Stimulated activated CD8-positive, alpha-beta memory T cell treated with anti-CD3 and anti-CD28 coated beads, Interleukin-15, amount 100 ng/mL, for 1 hour (primary cell): ENCODE measurements at places on chromosomes 4 and X.

GRCh38 chrX:124216396-124217115 is 115.9 kb upstream of the TEX13D start:
- no peak for DNase-seq

- DNase-seq: no peak
Observed at GRCh38 chr4:55386840-55387239, 8.9 kb upstream of the TMEM165 start.

DNA sequence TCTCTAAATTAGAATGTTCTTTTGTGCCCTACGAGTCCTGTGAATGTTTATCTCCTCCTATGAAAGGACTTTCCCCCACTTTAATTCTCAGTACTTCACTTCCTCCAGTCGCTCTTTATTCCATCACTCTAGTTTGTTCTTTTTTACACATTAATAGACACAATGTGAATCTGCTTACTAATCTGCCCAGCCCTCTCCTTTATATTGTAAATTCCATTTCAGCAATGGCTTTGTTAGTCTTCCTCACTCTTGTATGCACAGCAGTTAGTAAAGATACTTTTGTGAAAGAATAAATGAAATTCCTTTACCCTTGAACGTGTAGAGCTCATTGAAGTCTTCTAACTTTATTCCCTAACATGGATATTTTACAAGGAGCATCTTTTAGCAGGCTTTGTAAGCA is 255.3 kb downstream of the GALNTL6 start:
- DNase-seq: no peak

- DNase-seq: no peak
Observed at GRCh38 chrX:11665168-11666111, at the start of gene ARHGAP6. TSS of gene ARHGAP6 (minus strand) at chrX:11665920. CDS start at chrX:11664828, 1,092 bp downstream.

DNA sequence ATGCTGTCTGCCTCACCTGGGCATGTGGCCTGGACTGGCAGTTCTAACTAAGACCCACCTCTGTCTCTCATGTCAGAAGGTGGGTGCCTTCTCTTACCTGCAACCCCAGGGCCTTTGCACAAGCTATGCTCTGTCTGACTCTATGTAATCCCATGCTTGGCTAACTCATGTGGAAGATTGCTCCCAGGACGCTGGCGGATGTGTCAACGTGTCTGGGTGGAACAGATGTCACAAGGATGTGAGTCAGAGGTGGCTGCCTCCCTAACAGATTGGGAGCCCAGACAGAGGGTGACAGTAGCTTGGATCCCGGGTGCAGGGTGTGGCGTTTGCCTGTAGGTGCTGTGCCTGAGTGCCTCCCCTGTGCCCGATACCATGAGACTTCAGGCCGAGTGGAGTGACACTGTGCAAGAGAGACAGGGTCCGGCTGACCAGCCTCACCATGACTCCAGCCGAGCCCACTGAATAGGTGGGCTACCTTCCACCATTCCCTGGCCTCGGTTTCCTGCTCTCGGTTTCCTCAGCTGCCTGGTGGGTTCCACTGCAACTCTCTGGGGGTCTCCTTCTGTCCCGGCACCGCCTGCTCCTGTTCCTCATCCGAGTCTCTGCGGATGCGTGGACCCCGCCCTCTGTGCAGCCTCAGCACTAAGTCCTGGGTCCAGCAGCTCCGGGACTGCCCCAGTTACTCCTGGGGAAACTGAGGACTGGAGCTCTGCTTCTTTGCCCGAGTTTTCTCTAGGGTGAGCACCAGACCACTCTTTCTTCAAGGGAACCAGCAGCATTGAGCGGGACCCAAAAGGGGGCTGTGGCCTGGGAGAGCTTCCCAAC is 11.0 kb downstream of the SH3BP2 start:
- no peak for DNase-seq

- DNase-seq: no peak
Observed at GRCh38 chr4:138656990-138657389, 358.6 kb upstream of the NOCT start.

DNA sequence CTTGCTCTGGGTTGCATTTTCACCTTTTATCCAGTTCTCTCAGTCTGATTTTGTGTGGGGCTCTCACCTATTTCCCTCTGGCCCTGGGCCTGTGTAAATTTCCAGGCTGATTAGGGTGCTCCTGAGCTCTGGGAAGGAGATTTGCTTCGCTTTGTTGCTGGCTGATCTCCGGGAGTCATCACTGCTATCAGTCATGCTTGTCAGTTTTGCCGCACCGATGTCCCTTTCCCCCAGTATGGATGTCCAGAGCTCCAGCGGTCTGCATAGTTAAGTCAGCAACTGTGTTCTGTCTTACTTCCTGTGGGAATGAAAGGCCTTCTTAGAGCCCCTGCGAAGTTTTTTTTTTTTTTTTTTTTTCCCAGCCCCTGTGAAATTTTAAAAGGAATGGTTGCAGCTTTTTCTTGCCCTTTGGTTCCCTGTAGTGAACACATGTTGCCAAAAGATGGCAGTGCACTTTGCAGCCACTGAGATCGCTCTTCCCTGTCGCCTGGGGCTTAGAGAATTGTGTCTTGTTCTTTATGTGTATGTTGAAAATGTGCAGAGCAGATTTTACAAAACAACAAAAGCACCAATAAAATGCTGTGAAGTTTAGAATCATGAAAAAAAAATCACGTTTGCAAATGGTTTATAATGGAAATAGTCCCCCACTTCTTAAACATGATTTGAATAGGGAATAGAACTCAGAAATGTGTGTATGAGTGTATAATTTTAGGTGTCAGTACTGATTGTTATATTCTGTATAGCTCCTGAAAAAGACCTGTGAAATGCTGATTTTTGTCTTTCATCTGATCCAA is 109.1 kb upstream of the SLC4A4 start:
- no peak for DNase-seq

GRCh38 chr4:53055716-53056403 is 193.7 kb downstream of the RASL11B start:
- no peak for DNase-seq

GRCh38 chrX:8103655-8104054 is 67.4 kb downstream of the VCX2 start:
- DNase-seq: no peak

GRCh38 chr4:4696530-4696929 is 154.7 kb upstream of the STX18 start:
- no peak for DNase-seq

- no peak for DNase-seq
Observed at GRCh38 chr4:105644257-105644656, 64.2 kb downstream of the INTS12 start.

- no peak for DNase-seq
Observed at GRCh38 chrX:110414273-110414672, 55.6 kb downstream of the RTL9 start.

DNA sequence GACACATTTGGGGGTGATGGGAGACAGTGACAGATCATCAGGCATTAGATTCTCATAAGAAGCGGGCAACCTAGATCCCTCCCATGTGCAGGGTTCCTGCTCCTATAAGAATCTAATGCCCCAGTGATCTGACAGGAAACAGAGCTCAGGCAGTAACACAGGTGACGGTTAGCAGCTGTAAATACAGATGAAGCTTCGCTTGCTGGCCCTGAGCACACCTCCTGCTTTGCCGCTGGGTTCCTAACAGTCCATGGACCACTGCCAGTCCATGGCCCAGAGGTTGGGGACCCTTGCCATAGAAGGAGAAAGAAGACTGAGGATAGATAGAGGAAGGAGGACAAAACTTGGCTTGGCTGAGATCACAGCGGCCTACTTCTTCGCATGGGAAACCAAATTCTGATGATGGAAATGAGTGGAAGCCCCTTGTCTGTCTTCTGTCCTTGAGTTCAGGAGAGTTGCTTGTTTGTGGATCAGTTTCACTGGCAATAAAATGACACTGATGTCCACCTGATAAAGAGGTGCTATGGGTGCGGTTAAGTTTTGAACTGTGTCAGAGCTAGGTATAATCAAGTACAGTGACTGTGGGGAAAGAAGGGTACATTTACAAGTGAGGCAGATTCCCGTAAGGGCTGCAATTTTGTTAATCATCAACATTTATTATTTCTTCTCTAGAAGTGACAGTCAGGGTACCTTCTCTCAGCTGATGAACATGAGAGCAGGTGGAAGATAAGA is 1.7 kb upstream of the TIFA start:
- DNase-seq: no peak

- no peak for DNase-seq
Observed at GRCh38 chr4:60042231-60042652, 1157.9 kb upstream of the ADGRL3 start.

- DNase-seq: no peak
Observed at GRCh38 chr4:115923152-115923551, 809.7 kb upstream of the NDST4 start.

- no peak for DNase-seq
Observed at GRCh38 chr4:156968479-156968984, 3.1 kb downstream of the PDGFC start.

- DNase-seq: no peak
Observed at GRCh38 chr4:187321711-187322110, 598.1 kb upstream of the FAT1 start.

- DNase-seq: no peak
Observed at GRCh38 chrX:13694359-13694758, 5.4 kb downstream of the RAB9A start.

- DNase-seq: no peak
Observed at GRCh38 chr4:98334461-98334860, 73.3 kb downstream of the RAP1GDS1 start.

- DNase-seq: no peak
Observed at GRCh38 chr4:154616731-154617130, 4.3 kb upstream of the FGG start.

DNA sequence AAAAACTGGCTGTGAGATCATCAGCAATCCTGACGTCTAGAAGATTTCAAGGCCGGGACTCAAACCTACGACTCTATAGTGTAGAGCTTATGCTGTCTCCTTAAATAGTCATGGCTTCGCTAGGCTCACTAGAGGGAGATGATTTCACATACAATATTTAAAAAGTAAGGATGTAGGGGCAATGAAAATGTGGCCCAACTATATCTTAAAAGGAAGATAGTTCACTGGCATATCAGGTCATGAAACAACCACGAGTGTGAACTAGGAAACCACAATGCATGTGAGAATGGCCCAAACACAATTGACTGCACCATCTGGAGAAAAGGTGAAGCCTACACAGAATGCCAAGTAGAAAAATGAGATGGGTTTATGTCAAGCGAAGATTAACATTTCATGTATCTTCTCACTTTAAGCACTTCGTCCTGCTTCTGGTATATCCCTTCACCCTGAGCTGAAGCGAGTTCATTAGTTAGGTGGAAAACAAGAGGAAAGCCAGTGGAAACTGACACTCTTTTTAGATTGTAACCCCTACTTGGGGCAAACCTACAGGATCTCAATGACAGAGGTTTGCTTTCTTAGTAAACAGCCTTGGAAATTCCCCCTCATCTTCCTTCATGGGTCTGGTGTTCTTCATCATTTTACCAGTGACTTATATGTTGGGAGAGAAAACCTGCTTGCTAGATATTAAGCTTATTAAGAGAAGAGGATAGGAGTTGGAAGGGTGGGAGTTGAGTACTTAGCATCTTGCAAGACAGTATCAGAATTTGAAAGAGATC is 17.4 kb downstream of the FAM9C start:
- no peak for DNase-seq

GRCh38 chr4:174714393-174715211 is 114.4 kb downstream of the GLRA3 start:
- no peak for DNase-seq

GRCh38 chr4:138223231-138223910 is 18.8 kb downstream of the SLC7A11 start:
- DNase-seq: no peak

- DNase-seq: no peak
Observed at GRCh38 chr4:8872402-8873291, 1.0 kb upstream of the HMX1 start.

DNA sequence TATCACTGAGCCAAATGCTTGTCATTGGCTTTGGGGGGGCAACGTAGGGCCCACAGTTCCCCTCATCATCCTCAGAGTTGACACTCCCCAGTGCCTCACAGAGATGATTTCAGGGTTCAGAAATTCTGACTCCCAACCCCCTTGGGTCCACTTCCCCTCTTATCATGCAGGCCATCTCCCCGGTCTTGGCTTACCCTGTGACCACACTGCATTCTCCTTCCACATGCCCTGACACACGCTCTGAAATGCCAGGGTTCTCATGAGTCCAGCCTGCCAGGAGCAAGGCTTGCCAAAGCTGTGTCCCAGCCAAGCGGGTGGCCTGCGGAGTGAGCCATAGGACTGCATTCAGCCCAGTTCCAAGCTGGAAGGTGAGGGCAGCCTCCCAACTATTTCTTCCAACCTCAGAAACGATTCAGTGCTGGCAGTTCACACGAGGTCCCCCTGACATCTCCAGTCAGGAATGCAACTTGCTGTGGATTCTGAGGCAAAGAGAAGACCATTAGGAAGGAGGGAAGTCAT is 101.2 kb downstream of the SMIM20 start:
- no peak for DNase-seq

DNA sequence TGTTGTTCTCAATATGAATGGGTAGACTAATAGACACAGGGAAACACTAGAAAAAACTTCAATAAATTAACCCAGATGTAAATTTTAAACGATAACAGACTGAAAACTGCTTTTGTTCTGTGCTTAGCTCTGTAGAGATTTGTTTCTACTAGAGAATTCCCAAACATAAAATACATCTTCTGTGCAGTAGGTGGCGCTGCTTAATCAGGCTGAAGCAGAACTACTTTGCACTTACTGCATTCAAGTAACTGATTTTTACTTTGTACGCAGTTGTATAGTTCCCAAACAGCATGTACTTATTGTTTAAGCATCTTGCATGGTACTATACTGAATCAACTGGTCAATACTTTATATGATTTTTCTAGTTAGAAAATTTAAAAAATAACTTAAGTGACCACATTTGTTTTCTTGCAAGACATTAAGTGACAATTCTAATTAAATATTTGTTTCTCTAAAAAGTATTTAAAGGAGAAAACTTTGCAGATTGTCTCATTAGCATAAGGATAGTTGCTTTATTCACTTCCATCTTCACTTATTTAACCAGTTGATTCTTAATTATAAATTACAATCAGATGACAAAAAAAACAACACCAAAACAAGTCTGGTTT is 490.6 kb downstream of the IL15 start:
- peak; percentile 40 for DNase-seq
